ENCODE measurements at places on chromosomes 12 and 14. TPM values are rescaled to one million over a fixed set of nuclear protein-coding genes. Genes with fewer than 3 reads are reported as not detected.

GRCh38 chr14:82224610-82225009 lies 691.0 kb upstream of the SEL1L start:
- no peak for DNase-seq

KIF26A gene
- total RNA-seq = 0.29 TPM

- DNase-seq = no peak
Observed at GRCh38 chr12:119363037-119363436, 28.5 kb downstream of the CCDC60 start.

- DNase-seq = no peak
Observed at GRCh38 chr14:47778631-47779030, 103.2 kb upstream of the MDGA2 start.

GRCh38 chr14:92952481-92953298 lies 29.7 kb downstream of the CHGA start:
- DNase-seq = no peak

GRCh38 chr14:67411370-67411769 lies 595 bp downstream of the PLEK2 start:
- DNase-seq = no peak

GLI1 gene
- total RNA-seq = 0.07 TPM

- DNase-seq = no peak
Observed at GRCh38 chr12:12156828-12157227, 86.1 kb downstream of the BCL2L14 start.

DDX24 gene
- total RNA-seq = 241 TPM

TMTC2 gene
- 2.6 TPM for total RNA-seq

Data from activated CD4-positive, alpha-beta memory T cell treated with anti-CD3 and anti-CD28 coated beads for 36 hours (primary cell).